Skin of body (tissue), 3 donors: ENCODE measurements at places on chromosomes 6 and 20. TPM values are rescaled to one million over a fixed set of nuclear protein-coding genes. Genes with fewer than 3 reads are reported as not detected.

The TBC1D32 gene
- total RNA-seq: 37.8 TPM

The CSE1L gene
- total RNA-seq: 60.8 TPM

The MACROD2 gene
- total RNA-seq: 17.6 TPM

The ESR1 gene
- total RNA-seq: 2.2 TPM

The RRAGD gene
- total RNA-seq: 13.9 TPM

The ASIP gene
- 7.6 TPM for total RNA-seq

The WFDC5 gene
- 5.2 TPM for total RNA-seq

The SESN1 gene
- total RNA-seq: 55.1 TPM

The ETV7 gene
- 0.49 TPM for total RNA-seq

The LINC00237 gene
- total RNA-seq: not detected

The MYCT1 gene
- 16.3 TPM for total RNA-seq

The FRK gene
- total RNA-seq: 3.6 TPM

The NKAIN2 gene
- 0.59 TPM for total RNA-seq

The RNF144B gene
- 24.4 TPM for total RNA-seq

The EDN3 gene
- total RNA-seq: 12.4 TPM

The MYH7B gene
- total RNA-seq: 3.1 TPM

The SLC35D3 gene
- total RNA-seq: 0.10 TPM

The SLC22A1 gene
- total RNA-seq: 0.59 TPM

The PCSK2 gene
- total RNA-seq: 2.2 TPM

The PHACTR1 gene
- total RNA-seq: 12.7 TPM

The KCNS1 gene
- 0.49 TPM for total RNA-seq

The AVP gene
- total RNA-seq: not detected

The PGC gene
- total RNA-seq: not detected

The RUNX2 gene
- 2.9 TPM for total RNA-seq

The HLA-DQA2 gene
- total RNA-seq: 0.99 TPM

The TRIM40 gene
- not detected for total RNA-seq

The MTFR2 gene
- 0.89 TPM for total RNA-seq

The TGM2 gene
- 4.8 TPM for total RNA-seq

The MOCS1 gene
- 21.7 TPM for total RNA-seq

The KAT14 gene
- 10.4 TPM for total RNA-seq

The FHL5 gene
- total RNA-seq: 1.5 TPM

The VWA7 gene
- total RNA-seq: 0.99 TPM
